IPS-NIHi11 (cell line): ENCODE measurements at places on chromosomes 11 and 22.

DNA sequence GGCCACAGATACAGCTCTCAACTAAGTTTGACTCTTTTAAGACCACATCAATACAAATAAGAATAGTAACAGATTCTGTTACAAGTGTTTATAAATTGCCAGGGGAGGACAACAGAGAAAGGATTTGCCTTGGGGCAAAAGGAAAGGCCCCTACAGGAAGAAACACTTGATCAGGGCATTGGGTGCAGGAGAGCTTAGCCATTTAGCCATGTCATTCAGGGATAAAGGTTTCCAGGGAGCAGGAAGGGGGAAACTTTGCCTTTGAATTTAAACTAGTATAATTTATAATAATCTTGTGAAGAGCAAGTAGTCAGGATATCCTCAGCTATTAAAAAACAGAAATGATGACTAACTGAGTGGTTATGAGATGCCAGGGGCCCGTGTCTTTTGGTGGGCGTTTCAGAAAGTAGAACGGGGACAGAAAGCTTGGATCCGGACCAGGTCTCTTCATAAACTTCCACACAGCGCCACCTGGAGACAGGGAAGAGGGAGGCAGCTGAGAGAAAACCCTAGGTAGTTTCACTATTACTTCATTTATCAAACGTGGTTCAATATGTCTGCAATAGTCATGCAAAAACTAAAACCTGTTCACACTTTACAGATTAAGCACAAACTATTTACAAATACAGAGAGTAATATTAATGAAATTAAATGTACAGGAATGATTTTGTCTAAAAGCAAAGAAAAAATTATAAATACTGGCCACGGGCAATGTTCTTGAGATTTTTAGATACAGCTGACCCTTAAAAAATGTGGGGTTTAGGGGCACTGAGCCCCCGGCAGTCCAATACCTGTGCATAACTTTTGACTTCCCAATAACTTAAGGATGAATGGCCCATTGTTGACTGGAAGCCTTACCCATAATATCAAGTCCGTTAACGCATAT, 11.0 kb upstream of the SLC5A4 start:
- peak; percentile 74 for DNase-seq

GRCh38 chr22:41526830-41527799, 17.2 kb downstream of the POLR3H start:
- DNase-seq: peak; percentile 85

DNA sequence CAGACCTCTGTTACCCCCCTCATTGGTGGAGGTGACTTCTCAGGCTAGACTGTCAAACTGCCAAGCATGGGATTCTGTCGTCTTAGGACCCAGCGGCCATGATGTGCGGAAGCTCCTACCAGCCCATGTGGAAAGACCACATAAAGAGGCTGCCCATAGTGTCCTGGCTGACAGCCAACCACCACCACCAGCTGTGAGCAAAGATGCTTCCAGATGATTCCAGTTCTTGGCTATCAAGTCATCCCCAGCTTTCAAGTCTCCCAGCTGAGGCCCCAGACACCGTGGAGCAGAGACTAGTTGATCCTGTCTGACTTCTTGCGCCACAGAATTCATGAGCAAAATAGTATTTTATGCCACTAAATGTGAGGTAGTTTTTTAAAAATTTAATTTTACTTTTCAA, 32.9 kb downstream of the SCUBE1 start:
- DNase-seq: no peak

- peak; percentile 82 for DNase-seq
Measured at GRCh38 chr11:125429174-125429707, 66.8 kb downstream of the FEZ1 start.

- no peak for DNase-seq
Measured at GRCh38 chr11:132367293-132367692, 996.9 kb downstream of the NTM start.

GRCh38 chr11:1303973-1304372, 5.5 kb downstream of the TOLLIP start:
- no peak for DNase-seq

DNA sequence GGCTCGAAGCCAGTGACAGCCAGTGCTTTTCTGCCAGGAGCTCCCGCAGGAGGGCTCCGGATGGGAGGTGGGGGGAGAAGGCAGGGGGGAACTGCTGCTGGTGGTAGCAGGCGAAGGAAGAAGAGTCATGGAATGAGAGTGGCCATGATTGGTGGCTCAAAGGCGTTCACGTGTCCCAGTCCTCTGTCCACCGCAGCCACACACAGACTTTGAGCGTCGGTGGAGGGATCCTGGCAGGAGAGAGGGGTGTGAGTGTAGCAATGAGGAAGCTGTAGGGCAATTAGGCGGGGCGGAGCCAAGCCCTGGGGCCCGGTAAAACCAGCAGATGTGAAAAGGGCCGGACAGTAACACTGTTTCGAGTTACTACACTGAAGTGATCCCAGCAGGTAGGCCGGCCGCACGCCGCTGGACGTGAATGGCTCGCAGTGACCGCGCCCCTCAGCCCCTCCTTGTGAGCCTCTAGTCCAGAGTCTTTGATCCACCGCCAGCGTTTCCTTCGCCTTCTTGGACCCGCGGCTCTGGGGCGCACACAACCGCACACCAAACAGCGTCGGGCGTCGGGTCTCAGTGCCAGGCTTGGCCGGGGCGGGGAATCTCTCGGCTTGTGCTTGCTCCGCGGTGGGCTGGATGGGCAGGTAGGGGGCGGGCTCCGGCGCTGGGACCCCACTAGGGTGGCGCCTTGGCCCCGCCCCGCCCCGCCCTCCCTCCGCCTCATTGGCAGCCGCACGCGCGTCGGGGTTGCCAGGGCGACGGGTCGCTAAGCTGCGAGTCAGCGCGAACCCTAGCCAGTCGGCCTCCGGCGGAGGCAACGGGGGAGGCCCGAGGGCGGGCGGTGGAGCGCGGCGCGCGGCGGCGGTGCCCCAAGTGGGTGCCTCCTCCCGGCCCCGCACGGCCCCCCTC, at the start of gene LRRC10B:
Gene LRRC10B, plus strand, starts transcription at position 788 of the 900 bp plus-strand sequence. CDS start 250 bp downstream, outside the sequence.
- peak; percentile 92 for DNase-seq

GRCh38 chr11:26527685-26528084, 44.4 kb downstream of the MUC15 start:
- DNase-seq: no peak

- DNase-seq: no peak
Measured at GRCh38 chr22:38139901-38140300, 29.4 kb upstream of the BAIAP2L2 start.

- no peak for DNase-seq
Measured at GRCh38 chr11:120339394-120339890, 3.2 kb downstream of the ARHGEF12 start.
